ENCODE measurements at places on chromosomes 16 and 17.
A peak's percentile ranks its signal among the peaks of the same experiment; 100 is the strongest.

DNA sequence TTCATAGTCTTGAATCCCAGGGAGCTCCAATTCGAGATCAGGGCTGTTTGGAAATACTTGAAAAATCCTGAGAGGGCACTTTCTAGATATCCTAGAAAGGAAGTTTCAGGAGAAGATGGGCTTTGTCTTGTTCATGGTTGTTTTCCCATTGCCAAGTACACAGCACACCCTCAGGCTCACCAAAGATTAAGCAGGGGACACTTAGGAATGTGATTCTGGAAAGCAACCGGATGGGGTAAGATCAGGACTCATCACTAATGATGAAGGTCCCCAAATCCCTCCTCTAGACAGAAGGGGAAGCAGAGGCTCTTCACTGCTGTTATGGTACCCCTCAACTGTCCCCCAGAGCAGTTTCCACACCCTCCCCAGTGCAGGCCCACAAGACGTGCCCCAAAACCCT lies 40.7 kb downstream of the VAC14 start:
- DNase-seq, result no peak

GRCh38 chr16:64240586-64240985 lies 881.3 kb downstream of the CDH11 start:
- DNase-seq, result no peak

DNA sequence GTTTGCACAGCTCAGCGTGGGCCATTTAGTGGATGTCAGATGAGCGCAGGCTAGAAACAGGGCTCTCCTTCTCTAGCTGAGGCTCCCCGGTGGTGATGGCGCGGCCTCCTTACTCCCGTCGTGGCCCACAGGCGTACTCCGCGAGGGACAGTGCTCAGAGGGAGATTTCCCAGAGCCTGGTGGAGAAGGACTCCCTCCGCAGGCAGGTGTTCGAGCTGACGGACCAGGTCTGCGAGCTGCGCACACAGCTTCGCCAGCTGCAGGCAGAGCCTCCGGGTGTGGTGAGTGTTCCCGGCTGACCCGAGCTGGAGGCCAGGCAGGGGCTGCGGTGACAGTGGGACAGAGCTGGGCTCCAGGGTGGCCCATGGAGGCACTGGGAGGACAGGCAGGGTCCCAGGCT lies 21.4 kb downstream of the CARD14 start:
- DNase-seq, result no peak

GRCh38 chr16:2493605-2494004 lies 18.7 kb downstream of the TBC1D24 start:
- no peak for DNase-seq

DNA sequence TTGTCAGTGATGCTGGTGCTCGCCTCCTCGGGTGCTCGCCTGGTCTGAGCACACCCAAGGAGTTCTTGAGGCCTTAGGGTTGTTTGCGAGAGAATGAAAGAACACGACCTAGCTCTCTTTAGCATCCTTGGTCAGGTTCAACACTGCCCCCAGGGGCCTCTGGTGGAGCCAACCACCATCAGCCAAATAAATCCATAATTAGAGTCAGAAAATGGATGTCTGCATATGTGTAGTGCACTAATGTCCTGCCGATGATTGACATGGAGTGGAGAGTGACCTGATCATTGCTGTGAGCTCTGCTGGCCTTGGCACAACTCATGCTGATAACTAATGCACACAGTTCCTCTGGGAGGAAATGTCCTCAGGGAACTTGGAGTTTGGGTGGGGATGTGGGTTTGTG lies 8.2 kb upstream of the STH start:
- no peak for DNase-seq

- DNase-seq, result peak; percentile 79
Observed at GRCh38 chr17:16987830-16988601, 16.1 kb upstream of the TNFRSF13B start.

DNA sequence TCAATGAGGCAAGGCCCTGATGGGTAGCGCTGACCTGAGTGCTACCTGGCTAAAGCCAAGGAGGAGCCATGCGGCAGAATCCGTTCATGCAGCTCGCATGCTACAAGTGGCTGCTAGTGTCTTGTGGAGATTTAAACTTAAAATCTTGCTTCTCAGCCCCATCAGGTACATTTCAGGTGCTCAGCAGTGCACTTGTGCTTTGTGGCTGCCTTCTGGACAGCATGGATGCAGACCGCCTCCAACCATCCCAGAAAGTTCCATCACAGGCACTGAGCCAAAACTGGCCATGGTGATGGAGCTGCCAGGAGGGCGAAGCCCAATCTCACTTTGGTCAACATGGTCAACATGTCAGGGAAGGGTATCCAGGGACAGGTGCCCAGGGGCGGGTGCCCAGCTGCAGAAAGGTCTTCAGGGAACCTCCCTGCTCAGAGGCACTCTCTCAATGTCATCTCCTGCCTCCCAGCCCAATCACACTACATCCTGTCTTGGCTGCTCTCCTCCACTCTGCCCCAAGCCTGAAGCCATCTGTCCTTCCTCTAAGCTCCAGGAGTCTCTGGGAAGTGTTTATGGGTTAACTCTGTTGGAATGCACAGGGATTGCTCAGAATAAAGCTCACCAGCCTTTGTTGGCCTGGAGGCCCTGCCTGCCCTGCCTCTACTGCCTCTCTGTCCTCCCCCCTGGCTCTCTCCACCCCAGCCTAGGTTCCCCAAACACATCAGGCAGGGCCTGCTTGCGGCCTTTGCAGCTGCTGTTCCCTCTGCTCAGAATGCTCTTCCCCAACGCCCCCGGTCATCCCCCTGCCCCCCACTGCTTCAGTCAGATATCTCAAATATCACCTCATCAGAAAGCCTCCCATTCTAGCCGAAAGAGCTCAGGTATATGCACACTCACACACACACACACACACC lies 18.3 kb upstream of the TNFRSF13B start:
- peak; percentile 76 for DNase-seq

GRCh38 chr16:20504418-20504817 lies 53.1 kb downstream of the ACSM2A start:
- no peak for DNase-seq

Measured in foreskin fibroblast (primary cell).